ENCODE measurements at places on chromosomes 11 and 22. TPM values are rescaled to one million over a fixed set of nuclear protein-coding genes. Genes with fewer than 3 reads are reported as not detected.

CHRDL2 gene
- polyA plus RNA-seq = 1.5 TPM

RAC2 gene
- 29.8 TPM for polyA plus RNA-seq

GNAZ gene
- polyA plus RNA-seq = 6.2 TPM

PRRG4 gene
- 2.0 TPM for polyA plus RNA-seq

TSPAN18 gene
- polyA plus RNA-seq = 1.6 TPM

E2F8 gene
- 0.02 TPM for polyA plus RNA-seq

MTMR3 gene
- polyA plus RNA-seq = 12.4 TPM

VPS26B gene
- polyA plus RNA-seq = 20.8 TPM

NRGN gene
- polyA plus RNA-seq = 17.0 TPM

CREB3L1 gene
- polyA plus RNA-seq = 29.8 TPM

SPA17 gene
- 2.3 TPM for polyA plus RNA-seq

OR52B2 gene
- polyA plus RNA-seq = not detected

DEFB108B gene
- polyA plus RNA-seq = not detected

C22orf31 gene
- polyA plus RNA-seq = 0.34 TPM

RFPL1 gene
- not detected for polyA plus RNA-seq

TBX1 gene
- polyA plus RNA-seq = 4.9 TPM

SLC25A45 gene
- polyA plus RNA-seq = 7.2 TPM

KMT5B gene
- 16.8 TPM for polyA plus RNA-seq

CHRNA10 gene
- polyA plus RNA-seq = 0.33 TPM

OR52I2 gene
- not detected for polyA plus RNA-seq

RIMBP3B gene
- 0.08 TPM for polyA plus RNA-seq

WBP2NL gene
- polyA plus RNA-seq = 0.45 TPM

CTTN gene
- 97.7 TPM for polyA plus RNA-seq

COX8A gene
- 348 TPM for polyA plus RNA-seq

HPX gene
- polyA plus RNA-seq = 0.54 TPM

Measured in adipose tissue (tissue), 3 donors.